ENCODE measurements at places on chromosomes 12 and 14.

GRCh38 chr12:114415525-114415868 is 9.6 kb upstream of the TBX5 start:
- H3K36me3 ChIP-seq: no peaks in the 10 kb centered on the region
- peaks cover 6% of the 10 kb centered on the region for H3K27me3 ChIP-seq
- no peak overlapping the region for H3K4me3 ChIP-seq

DNA sequence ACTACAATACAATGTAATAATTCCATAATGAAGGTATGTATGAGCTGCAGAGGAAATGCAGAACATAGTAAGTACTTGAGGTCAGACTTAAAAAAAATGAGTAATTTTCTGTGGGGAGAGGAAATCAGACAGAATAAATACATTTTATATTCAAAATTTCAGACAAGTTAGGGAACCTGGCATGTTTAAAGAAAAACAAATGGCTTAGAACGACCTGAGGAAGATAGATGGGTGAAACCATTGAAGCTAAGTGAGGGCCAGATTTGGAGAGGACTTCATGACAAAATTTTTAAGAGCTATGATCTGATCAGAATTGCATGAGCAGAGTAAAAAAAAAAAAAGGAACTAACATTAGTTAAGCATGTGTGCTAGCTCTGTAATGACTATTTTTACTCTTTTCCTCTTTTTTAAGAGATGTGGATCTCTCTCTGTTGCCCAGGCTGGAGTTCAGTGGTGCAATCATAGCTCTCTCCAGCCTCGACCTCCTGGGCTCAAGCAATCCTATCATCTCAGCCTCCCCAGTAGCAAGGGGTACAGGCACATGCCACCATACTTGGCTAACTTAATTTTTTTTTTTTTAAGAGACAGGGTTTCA is 157.6 kb upstream of the PDE3A start:
- H3K27ac ChIP-seq: peak overlapping the region; percentile 69
- no peaks in the 10 kb centered on the region for H3K36me3 ChIP-seq

GRCh38 chr14:83419420-83419819 is 1885.8 kb upstream of the SEL1L start:
- H3K27me3 ChIP-seq: no peaks in the 10 kb centered on the region
- no peaks in the 10 kb centered on the region for H3K4me1 ChIP-seq
- no peaks in the 10 kb centered on the region for H3K36me3 ChIP-seq
- DNase-seq: no peak
- no peak overlapping the region for H3K27ac ChIP-seq
- no peak overlapping the region for H3K4me3 ChIP-seq

- H3K4me3 ChIP-seq: no peak overlapping the region
- H3K27ac ChIP-seq: no peak overlapping the region
- no peaks in the 10 kb centered on the region for H3K4me1 ChIP-seq
- H3K36me3 ChIP-seq: no peaks in the 10 kb centered on the region
- DNase-seq: no peak
- no peaks in the 10 kb centered on the region for H3K27me3 ChIP-seq
These were observed 635.8 kb upstream of the FOXG1 start for GRCh38 chr14:28130610-28131284.

DNA sequence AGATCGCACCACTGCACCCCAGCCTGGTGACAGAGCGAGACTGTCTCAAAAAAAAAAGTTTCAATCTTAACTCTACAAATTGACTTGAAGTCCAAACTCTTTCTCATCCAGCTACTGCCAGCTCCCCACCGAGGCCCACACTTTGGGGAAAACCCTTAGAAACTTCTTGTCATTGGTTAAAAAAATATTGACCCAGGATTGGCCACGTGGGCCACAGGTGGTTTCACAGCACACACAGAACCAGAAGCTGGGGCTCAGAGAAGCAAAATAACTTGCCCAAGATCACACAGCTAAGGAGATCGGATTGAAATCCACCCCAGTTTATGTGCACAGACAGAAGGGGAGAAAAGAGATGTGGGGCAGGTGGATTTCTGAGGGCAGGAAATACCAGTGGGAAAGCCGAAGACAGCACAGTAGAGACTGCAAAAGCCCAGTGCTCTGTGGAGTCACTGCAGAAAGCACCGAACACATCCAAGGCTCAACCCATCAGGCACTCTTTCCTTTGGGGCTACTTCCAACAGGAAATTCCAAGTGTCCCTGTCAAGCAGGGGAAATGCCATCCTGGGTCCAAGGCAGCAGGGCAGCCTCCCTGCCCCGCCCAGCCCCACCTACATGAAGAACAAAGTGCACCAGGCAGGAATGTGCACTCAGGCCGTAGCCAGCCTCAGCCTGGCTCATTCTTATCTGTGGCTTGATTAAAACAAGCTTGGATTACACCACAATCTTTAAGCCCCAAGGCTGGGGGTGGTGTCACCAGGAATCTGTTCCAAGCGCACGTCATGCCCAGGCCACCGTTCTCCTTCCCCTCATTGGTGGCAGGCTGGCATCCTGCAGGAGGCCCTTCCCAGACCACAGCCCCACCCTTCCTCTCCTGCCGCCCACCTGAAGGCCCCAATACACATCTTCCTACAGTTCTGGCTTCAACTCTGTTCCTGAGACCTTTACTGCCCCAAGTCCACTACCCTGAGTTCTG is 72.5 kb downstream of the ITPK1 start:
- H3K4me1 ChIP-seq: peaks cover 73% of the 10 kb centered on the region
- H3K27me3 ChIP-seq: no peaks in the 10 kb centered on the region
- no peak overlapping the region for H3K4me3 ChIP-seq
- H3K36me3 ChIP-seq: no peaks in the 10 kb centered on the region
- DNase-seq: peak; percentile 67

DNA sequence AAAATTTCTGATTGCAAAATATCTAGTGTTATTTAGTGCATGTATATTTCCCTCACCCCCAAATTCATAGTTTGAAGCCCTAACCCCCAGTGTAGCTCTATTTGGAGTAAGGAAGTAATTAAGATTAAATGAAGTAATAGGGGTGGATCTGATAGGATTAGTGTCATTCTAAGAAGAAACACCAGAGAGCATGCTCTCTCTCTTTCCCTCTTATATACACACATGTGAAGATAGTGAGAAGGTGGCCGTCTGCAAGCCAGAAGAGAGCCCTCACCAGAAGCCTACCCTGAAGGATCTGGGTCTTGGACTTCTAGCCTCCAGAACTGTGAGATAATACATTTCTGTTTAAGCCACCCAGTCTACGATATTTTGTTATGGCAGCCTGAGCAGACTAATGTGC is 120.3 kb downstream of the TMEM30B start:
- no peak overlapping the region for H3K27ac ChIP-seq
- no peaks in the 10 kb centered on the region for H3K27me3 ChIP-seq
- no peak overlapping the region for H3K4me3 ChIP-seq
- H3K4me1 ChIP-seq: no peaks in the 10 kb centered on the region
- DNase-seq: no peak
- no peaks in the 10 kb centered on the region for H3K36me3 ChIP-seq

- peaks cover 18% of the 10 kb centered on the region for H3K4me1 ChIP-seq
- H3K36me3 ChIP-seq: no peaks in the 10 kb centered on the region
- H3K4me3 ChIP-seq: peak overlapping the region; percentile 74
- no peaks in the 10 kb centered on the region for H3K27me3 ChIP-seq
These were observed 981 bp downstream of the FLVCR2 start for GRCh38 chr14:75579338-75579864.

DNA sequence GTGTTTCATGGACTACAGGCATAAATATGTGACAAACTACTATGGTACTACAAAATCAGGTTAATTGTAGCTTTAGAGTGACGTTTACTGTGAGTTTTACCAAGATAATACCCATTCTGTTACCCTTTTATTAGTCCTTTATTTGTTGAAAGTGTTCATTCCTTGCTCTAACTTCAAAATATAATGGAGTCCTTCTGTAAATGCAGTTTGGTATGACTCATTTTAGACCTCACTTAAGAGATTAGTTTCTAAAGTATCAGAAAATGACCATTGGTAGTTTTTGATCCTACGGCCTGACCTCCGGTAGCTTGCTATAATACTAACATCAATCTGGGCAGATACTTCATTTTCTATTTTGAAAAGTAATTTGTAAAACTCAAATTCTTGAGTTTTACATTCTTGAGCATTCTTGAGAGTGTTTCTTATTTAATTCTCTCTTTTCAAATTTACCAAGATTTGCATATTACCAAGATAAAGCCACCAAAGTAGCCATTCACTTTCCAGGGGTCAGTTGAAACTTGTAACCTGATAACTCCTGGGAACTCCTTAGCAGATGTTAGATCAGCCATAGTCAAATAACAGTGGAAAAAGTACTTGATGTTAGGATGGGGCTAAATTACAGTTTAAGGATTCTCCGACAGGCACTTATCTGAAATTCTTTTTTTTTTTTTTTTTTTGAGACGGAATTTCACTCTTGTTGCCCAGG is 4.2 kb downstream of the HSPA2 start:
- no peak overlapping the region for H3K27ac ChIP-seq
- no peak for DNase-seq
- peaks cover 38% of the 10 kb centered on the region for H3K4me1 ChIP-seq
- no peak overlapping the region for H3K4me3 ChIP-seq
- H3K27me3 ChIP-seq: no peaks in the 10 kb centered on the region

GRCh38 chr14:77275601-77276017 is 4.6 kb upstream of the NGB start:
- no peak for DNase-seq
- H3K4me3 ChIP-seq: no peak overlapping the region
- no peaks in the 10 kb centered on the region for H3K4me1 ChIP-seq
- H3K27me3 ChIP-seq: no peaks in the 10 kb centered on the region
- no peak overlapping the region for H3K27ac ChIP-seq

DNA sequence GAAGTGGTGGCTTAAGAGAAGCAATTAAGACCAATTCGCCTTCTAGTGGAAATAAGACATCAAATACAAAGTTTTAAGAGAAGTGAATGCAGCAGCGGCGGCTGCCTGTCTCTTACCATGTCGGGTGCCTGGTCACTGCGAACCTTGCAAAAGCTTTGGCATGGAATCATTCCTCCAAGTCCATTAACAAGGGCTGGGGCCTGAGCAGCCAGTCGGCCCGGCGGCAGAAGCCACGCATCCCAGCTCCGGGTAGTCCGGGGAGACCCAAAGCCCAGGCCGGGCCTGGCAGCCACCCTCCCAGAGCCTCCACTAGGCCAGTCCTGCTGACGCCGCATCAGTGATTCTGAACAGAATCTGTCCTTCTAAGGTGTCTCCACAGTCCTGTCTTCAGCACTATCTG is 321.0 kb downstream of the TMEM121 start:
- no peaks in the 10 kb centered on the region for H3K4me1 ChIP-seq
- H3K4me3 ChIP-seq: no peak overlapping the region
- no peaks in the 10 kb centered on the region for H3K27me3 ChIP-seq

DNA sequence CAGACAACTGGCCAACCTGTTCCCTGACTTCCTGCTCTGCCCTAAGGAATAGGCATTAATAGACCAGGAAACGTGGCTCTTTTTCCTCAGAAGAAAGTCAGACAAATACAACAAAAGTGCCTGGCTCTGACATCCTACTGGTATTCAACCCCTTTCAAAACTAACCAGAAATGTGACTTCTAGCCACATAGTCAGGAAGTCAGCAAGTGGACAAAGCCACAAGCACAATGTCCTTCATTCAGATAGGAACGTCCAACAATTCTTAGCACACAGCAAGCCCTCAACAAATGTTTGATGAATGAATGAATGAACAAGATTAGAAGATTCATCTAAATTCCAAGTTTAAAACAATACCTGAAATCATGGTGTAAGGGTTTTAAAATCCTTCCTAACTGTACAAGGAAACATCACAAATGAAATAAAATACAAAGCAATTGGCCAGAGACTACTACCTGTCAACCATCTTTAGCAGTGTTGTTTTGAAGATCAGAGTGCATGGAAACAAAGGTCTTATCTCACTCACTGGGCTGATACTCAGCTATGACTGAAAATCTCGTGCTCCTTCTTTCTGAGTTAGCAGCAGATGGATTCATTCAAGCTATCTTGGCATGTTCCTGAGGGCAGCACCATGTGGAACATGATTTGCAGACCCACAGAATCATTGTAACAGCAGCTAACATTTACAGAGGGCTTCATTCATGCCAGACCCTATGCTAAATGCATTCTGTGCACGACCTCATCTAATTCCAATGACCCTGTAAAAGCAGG is 16.5 kb downstream of the APPL2 start:
- no peak overlapping the region for H3K27ac ChIP-seq
- H3K27me3 ChIP-seq: no peaks in the 10 kb centered on the region
- peaks cover 17% of the 10 kb centered on the region for H3K36me3 ChIP-seq
- H3K4me1 ChIP-seq: peaks cover 3% of the 10 kb centered on the region
- no peak overlapping the region for H3K4me3 ChIP-seq

- H3K4me1 ChIP-seq: peaks cover 13% of the 10 kb centered on the region
- no peak overlapping the region for H3K4me3 ChIP-seq
- no peaks in the 10 kb centered on the region for H3K36me3 ChIP-seq
- no peaks in the 10 kb centered on the region for H3K27me3 ChIP-seq
- no peak for DNase-seq
- H3K27ac ChIP-seq: no peak overlapping the region
These were observed 82.6 kb downstream of the EML1 start for GRCh38 chr14:99875836-99876235.

GRCh38 chr12:63387771-63388170 is 236.8 kb upstream of the AVPR1A start:
- no peaks in the 10 kb centered on the region for H3K27me3 ChIP-seq
- no peak overlapping the region for H3K4me3 ChIP-seq
- no peaks in the 10 kb centered on the region for H3K4me1 ChIP-seq
- DNase-seq: no peak

DNA sequence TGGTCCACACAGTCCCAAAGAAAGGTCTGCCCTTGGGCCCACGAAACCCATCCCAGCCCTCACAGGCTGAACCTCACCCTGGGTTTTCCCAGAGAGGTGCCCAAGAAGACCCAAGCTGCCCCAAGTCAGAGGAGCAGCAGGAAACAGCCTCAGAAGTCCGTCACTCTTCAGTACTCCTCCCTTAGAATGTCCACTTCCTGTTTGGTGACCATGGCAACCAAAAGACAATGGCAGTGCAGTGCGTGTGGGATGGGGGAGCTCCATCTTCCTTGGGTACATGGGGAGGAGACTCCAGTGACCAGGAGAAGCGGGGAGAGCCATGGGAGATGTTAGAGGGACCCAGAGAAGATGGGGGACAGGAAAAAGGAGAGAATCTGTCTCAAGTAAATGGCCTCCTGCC is 11.3 kb downstream of the SELPLG start:
- H3K4me1 ChIP-seq: no peaks in the 10 kb centered on the region
- no peak overlapping the region for H3K4me3 ChIP-seq
- no peaks in the 10 kb centered on the region for H3K36me3 ChIP-seq
- no peak overlapping the region for H3K27ac ChIP-seq
- H3K27me3 ChIP-seq: no peaks in the 10 kb centered on the region

GRCh38 chr12:8027856-8028255 is 4.7 kb upstream of the FOXJ2 start:
- H3K36me3 ChIP-seq: no peaks in the 10 kb centered on the region
- peaks cover 14% of the 10 kb centered on the region for H3K4me1 ChIP-seq
- no peak for DNase-seq
- peak overlapping the region; percentile 93 for H3K4me3 ChIP-seq
- peak overlapping the region; percentile 100 for H3K27ac ChIP-seq

GRCh38 chr12:6825398-6826124 is 2.6 kb upstream of the P3H3 start:
- H3K27me3 ChIP-seq: peaks cover 10% of the 10 kb centered on the region
- H3K4me3 ChIP-seq: peak overlapping the region; percentile 54
- peak; percentile 47 for DNase-seq
- H3K36me3 ChIP-seq: no peaks in the 10 kb centered on the region

Data from thoracic aorta (tissue), 2 donors.